ENCODE measurements at places on chromosomes 5 and 9.

DNA sequence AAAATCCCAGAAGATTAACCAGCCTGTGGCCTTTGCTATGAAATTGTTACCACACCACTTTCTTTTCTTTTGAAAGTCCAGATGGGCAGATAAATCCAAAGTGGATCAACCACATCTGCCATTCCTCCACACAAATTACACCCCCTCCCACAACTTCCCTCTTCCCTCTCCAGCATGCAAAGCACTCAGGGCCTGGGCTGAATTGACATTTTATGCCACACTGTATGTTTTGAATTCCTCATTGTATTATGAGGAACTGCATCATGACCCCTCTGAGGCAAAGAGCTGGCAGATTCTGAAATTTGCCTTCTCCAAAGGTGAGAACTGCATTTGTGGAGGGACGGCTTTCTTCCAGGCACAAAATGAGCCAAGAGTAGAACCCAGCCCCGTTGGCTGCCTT, 589.2 kb upstream of the KLF4 start:
- no peak for DNase-seq

DNA sequence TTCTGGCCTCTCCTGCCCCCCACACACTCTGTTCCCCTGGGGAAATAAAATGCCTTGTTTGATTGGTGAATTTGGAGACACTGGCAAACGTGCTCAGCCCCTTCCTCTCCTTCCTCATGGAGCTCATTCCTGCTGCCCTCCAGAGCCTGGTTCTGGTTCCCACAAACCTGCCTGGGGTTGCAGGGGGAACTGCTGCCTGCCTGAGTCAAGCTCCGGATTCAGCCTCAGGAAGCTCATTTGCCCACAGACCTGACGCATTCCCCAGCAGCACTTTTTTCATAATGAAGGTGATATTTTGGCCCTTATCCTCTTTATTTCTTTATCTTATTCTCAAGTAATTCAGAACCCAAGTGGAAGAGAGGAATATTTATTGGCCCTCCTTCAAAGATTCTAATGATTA, 140.5 kb downstream of the TTLL11 start:
- DNase-seq, result no peak

DNA sequence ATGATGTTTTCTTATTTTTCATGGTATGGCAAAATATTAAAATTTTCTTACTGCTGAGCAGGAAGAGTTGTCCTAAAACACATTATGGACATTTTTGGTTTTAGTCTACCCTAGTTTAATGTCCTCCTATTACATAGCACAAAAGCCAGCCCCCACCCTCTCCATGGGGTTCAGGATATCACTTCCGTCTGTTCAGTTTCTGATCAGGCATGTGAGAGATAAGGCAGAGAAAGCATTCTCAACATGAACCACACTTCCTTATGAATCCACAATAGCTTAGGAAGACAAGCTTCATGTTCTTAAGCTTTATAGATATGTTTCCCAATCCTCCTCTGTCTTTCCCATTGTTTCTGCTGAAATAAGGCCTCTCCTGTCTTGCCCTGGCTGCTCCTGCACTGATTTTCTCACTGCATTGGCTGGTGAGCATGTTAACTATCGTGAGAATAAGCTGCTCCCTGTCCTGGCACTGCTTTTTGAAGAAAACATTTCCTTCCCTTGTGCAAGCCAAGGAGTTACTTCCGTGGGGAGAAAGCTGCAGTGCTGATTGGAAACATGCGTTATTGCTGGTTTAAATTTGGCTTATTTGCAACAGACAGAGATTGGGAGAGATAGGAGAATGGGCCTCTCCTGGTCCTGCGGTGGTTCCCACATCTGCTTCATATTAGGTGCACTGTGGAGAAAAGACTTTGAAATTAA, 260.3 kb upstream of the RPS23 start:
- no peak for DNase-seq

DNA sequence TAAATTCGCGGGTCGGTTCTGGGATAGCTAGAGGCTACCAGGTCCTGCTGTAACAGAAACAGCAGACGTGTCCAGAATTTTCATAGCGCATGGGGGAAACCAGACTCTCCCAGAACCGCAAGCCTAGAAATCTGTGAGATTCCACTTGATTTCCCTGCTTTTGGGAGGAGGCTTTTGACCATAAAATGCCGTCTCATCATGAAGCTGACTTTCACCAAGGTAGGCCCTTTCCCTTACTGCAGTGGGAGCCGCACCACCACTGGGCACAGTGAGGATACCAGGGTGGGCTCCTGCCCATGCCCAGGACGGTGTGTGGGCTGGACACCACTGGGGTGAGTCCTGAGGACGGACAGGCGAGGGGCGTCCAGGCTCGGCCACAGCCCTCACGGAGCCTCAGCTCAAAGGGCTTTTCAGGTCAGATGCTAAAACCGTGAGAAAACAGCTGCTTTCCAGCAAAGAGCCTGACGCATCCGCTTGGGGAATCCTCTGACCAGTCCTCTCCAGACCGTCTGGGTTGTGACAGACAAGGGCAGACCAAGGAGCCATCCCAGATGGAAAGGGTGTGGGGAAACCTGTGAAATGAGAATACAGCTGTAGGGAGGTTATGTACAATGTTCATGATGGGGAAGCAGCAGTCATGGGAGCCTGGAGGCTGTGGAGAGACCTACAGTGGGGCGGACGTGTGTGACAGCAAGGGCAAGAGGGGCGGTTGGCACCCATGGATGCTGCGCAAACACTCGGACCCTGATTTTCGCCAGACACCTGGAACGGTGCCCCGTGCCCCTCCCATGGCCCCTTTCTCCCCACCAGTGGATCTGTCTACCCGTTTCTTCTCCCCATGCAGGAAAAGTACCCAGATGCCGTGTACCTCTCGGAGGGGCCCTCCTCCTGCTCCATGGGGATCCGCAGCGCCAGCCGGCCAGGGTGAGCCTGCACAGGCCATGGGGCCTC, 59.2 kb downstream of the IPPK start:
- no peak for DNase-seq

DNA sequence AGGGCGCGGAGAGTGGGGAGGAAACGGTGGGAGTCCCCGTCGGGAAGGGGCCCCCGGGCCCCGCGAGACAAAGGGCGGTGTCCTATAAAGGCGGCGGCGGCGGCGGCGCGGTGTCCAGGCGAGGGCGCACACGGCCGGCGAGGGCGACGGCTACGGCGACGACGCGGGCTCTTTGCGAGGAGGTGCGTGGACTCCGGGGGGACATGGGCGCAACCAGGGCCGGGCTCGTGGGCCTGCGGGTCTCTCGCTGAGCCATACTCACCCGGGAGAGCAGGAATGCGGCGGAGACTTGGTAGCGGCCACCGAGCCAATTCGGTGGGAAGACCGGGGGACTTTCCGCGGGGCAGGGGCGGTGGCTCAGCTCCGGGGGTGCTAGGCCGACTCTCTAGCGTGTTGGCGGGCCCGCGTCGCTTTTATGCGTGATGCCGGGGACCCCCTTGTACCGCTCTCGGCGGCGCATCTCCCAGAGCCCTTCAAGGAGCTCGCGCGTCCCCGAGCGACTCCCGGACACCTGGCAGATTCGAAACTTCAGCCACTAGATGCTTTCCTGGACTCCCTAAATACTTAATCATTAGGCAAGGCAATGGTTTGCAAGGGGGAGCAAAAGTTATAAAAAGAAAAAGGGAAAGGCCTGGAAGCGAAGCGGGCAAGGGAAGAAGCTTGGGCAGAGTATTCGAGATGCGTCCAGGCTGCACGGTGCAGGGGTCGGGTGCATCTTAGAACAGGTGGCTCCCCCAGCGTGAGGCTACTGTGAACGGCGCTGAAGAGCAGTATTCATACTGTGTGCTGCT, 5.9 kb upstream of the TAL2 start:
- DNase-seq, result no peak

- DNase-seq, result no peak
Measured at GRCh38 chr9:121782514-121783110, 131.2 kb downstream of the DAB2IP start.

- DNase-seq, result no peak
Measured at GRCh38 chr9:27504259-27504658, 19.8 kb upstream of the IFNK start.

DNA sequence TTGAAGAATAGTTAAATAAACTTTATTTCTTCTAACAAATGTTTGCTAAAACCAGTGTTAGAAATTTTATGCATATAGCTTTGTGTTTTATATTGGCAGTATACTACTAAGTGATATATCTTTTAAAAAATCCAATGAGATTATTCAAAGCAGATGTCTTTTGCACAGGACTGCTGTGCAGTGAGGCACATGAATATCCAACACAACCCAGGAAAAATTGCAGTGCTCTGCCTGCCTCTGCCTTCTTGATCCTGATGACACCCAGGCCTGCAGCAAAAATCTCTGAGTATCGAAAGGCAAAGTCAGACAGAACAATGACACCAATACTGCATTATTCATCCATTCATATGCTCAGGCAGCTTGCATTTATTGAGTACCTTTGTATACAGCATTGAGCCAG, 1076.5 kb upstream of the ARRDC3 start:
- DNase-seq, result no peak

DNA sequence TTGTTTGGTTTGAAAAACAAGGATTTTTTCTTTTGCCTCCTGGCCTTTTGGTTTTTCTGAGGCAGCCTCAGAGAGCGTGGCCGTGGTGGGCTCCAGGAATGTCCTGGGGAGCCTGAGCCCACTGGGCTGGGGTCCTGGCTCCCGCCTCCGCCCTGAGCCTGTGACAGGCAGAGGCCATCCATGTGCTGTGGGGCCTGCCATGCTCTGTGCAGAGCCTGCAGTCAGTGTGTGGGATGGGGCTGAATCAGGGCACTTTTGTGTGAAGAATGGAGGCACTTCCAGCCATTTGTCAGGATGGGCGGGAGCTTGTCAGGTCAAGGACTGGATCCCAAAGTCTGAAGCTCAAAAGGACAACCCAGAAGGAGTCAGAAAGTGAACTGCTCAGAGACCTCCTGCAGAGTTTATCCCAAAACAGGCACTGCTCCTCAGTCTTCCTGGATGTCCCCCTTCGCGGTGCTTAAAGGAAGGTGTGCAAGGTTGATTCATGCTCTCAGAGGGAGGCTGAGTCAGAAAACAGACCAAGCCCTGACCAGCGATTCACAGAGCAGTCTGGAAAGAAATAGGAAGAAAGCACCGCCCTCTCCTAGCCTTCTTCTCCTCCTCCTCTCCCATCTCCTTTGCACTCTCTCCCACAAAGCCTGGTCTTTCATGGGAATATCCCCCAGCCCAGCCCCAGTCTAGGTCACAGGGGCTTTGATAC, 53.2 kb downstream of the MVB12B start:
- no peak for DNase-seq

GRCh38 chr9:14348373-14349145, 34.6 kb upstream of the NFIB start:
- no peak for DNase-seq

DNA sequence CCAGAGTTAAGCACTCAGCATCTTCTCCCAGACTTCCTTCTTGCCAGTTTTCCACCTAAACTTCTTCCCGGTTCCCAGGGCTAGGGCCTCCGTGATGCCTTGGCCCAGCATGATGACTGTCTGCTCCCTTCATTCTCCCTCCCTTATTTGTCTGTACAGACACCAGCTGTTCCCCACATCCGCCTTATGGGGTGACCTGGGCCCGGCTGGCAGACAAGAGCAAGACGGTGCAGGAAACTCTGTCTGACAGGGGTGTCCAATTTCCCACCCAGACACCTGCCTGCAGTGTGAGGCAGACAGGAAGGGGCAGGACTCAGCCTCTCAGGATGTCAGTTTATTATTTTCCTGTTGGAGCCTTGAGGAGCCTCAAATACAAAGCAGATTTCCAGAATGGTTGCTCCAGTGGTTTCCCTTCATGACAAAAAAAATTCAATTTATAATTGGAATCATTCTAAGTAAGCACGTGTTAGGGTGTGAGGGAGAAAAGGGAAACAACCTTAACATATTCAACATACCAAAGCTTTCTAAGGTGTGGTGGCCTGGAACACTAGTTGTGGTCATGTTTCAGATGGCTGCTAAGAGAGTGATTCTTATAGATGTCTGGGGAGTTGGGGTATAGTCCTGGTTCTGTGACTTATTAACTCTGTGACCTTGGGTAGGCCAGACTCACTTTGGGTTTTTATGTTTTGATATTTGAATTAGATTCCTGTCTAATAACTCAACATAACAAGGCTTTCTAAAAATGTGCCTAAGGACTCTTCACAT, 234.5 kb downstream of the PAPPA start:
- DNase-seq, result no peak

GRCh38 chr9:6658628-6659353, 13.3 kb upstream of the GLDC start:
- no peak for DNase-seq
